ENCODE measurements at places on chromosomes 7 and 10.

DNA sequence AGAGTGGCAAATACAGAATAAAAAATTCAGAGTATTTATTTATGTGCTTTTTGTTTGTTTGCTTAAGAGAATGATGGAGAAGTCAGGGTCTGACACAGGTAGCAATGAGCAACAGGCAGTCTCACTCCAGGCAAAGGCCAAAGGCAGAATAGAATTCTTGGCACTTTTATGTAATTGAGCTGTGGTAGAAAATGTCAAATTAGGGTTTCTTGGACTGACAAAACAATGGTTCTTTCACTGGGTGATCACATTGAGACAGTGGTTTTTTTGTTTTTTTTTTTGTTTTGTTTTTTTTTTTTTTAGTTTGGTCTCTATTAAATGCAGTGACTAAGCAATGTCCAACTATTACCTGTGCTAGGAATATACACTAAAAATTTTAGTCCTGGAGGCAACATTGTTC lies 27.4 kb downstream of the POM121L12 start:
- no peak for DNase-seq

GRCh38 chr10:31581741-31582323 lies 262.8 kb downstream of the ZEB1 start:
- no peak for DNase-seq

- DNase-seq, result no peak
Measured at GRCh38 chr7:106515321-106515720, 145.6 kb downstream of the CCDC71L start.

GRCh38 chr7:70312336-70312735 lies 714.1 kb downstream of the AUTS2 start:
- no peak for DNase-seq

DNA sequence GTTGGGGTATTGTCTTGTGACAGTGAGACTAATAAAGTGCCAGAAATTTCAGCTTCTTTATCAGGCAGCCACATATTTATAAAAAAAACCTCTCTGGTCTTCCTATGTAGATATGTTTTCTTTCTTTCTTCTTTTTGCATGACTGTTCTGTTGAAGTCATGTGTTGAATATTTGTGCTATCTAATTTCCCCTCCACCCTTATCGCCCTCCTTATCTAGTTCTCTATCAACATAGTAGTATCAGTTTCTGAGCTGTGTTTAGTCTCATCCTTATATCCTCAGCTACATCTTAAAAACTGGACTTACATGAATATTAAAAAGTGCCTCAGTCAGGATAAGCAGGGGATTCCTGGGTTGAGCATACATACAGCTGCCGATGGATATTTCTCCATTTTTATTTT lies 53.9 kb downstream of the SEMA3D start:
- DNase-seq, result no peak

- DNase-seq, result no peak
Measured at GRCh38 chr10:23198610-23198939, 6.5 kb downstream of the PTF1A start.

- DNase-seq, result no peak
Measured at GRCh38 chr7:137018468-137018867, 150.0 kb downstream of the CHRM2 start.

DNA sequence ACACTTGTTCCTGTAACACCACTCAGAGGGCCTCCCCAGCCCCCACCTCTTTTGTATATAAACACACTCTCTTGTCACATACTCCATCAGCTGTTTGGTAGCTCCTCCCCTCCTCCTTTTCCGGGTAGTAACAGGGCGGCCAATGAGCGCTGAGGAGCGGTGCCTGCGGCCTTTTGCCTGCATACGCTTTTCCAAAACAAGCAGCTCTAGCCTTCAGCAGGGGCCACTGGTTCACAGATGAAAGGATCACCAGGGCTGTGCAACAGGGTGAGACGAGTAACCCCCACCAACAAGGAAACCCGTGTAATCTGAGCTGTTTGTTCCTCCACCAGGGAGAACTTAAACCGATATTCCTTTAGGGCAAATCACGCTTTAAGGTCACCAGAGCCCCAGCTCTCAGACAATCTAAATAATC lies 3.9 kb downstream of the UBE2H start:
- DNase-seq, result peak; percentile 80

DNA sequence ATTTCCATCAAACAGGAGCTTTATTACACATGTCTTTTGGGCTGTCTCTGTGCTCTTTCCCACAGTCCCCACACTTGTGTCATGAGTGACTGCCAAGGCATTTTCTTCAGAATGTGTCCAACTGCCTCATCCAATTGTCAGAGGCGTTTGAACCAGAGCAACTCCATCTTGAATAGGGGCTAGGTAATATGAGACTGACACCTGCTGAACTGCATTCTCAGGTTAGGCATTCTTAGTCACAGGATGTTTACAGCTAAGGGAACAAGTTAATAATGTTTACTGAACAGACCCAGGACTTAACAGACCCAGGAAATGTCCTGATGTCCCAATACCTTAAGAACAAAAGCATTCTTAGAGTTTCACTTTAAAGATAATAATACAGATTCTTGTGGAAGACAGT lies 595.5 kb downstream of the REEP3 start:
- DNase-seq, result no peak

DNA sequence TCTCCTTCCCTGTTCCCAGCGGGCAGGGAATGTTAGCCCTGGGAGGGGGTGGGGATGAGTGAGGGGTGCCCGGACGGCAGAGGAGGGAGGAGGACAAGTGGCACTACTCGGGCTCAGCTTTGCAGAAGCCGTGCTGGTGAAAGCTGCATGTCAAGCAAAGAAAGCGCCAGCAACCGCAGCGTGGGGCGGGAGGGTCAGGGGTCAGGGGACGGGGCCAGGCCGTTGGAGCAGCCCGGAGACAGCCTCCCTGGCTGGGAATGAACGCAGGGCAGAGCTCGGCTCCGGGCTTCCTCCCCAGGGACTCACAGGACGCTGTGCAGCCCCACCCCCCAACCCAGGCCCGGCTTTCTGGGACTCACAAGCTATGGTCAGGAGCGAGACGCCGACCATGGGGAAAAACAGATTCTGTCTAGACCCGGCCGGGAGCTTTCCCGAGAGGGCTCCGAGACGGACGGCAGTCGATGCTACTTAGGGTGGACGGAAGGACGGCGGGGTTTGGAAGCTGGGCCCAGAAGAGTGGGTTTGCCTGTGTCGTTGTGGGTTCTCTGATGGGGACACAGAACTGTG lies 113.4 kb downstream of the VIPR2 start:
- DNase-seq, result no peak

DNA sequence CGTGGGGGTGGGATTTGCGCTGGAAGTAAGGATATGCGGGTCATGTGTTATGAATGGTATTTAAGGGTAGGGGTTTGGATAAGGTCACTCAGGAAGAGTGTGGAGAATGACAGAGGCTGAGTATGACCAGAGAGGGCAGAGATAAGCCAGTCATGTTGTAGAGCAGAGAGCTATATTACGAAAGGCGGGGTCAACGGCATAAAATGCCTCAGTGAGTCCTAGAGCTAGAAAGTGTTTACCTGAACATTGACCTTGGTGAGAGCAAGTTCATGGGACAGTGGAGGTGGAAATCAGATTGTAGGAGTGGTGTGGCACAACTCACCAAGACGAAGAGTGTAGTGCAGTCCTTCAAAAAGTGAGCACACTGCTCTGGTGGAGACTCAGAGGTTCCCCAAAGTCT lies 13.8 kb downstream of the LMOD2 start:
- DNase-seq, result no peak

DNA sequence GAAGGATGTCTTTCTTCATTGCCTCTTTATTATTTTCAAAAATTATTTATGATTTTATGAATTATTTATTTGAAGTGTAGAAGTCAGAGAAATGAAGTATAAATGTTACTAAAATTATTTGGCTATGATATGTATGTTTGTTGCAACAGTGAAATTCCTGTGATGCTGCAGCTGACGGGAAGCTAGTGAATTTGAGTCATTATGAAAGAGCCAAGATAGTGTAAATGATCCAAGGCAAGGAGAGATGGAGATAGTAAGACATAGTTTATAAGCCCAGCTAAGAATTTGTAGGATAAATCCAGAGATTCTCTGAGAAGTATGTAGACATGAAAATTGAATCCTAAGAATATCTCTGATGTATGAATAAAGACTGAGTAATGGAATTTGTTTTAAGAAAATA lies 30.8 kb downstream of the CASD1 start:
- no peak for DNase-seq

DNA sequence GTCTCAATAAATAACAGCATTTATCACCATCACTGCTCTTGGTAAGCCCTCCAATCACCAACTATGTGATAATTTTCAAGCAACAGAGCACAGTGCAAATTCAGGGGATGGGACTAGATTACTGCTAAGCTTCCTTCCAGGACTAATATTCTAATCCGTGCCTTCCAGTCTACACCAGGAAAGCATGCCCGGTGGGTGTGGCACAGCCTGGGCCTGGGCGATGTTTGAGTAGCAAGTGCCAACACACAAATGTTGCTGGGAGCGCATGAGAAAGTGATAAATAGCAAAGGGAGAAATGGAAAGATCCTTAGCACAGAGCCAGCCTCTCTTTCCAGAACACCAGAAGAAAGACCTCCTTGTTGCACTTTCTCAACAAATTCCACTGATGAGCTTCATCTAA lies 13.5 kb upstream of the TM9SF3 start:
- DNase-seq, result no peak

DNA sequence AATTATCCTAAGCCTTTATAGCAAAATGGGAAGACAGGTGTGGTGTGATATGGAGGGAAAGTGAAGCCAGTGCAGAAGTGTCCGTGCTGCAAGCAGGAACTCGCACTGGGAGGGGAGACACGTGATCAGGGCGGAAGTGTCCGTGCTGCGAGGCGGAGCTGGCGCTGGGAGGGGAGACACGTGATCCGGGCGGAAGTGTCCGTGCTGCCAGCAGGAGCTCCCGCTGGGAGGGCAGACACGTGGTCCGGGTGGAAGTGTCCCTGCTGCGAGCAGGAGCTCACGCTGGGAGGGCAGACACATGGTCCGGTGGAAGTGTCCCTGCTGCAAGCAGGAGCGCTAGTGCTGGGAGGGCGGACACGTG lies 40.5 kb upstream of the PRKAR1B start:
- DNase-seq, result no peak

GRCh38 chr10:17703706-17704105 lies 48.3 kb upstream of the TMEM236 start:
- DNase-seq, result no peak

GRCh38 chr10:29784175-29784773 lies 149.5 kb upstream of the SVIL start:
- no peak for DNase-seq

GRCh38 chr7:698515-699475 lies 27.7 kb upstream of the DNAAF5 start:
- no peak for DNase-seq

DNA sequence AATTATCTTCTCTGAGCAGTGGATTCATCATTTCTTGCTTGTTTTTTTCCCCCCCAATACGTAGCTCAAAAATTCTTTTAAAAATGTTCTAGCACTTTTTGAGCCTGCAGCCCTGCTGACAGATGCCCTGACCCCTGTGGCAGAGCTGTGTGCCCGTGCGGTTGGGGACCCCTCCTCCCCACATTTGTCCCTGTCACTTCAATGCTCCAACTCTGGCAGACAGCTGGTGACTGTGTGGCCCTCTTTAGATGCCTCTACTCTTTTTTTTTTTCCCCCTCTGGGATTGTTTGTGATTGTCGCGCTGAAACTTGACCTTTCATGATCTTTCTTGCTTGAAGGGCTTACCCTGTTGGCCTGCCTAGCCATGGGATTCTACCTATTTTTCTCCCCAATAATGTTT lies 214.1 kb downstream of the TMEM178B start:
- no peak for DNase-seq

- no peak for DNase-seq
Measured at GRCh38 chr10:100883312-100883821, 29.4 kb upstream of the SLF2 start.

DNA sequence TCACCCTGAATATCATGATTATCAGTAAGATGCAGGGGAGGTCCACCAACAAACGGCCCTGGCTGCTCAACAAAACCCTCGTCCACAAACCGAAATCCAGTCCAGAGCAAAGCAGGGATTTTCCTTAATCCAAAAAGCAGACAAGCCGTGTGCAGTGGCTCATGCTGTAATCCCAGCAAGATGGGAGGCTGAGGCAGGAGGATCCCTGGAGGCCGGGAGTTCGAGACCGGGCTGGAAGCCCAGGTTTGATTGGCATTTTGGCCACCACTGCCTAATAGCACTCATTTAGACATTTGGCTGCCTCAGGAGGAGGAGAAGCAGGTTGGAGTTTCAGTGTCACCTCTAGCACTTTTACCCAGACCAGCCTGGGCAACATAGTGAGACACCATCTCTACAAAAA lies 562.0 kb upstream of the AUTS2 start:
- no peak for DNase-seq

DNA sequence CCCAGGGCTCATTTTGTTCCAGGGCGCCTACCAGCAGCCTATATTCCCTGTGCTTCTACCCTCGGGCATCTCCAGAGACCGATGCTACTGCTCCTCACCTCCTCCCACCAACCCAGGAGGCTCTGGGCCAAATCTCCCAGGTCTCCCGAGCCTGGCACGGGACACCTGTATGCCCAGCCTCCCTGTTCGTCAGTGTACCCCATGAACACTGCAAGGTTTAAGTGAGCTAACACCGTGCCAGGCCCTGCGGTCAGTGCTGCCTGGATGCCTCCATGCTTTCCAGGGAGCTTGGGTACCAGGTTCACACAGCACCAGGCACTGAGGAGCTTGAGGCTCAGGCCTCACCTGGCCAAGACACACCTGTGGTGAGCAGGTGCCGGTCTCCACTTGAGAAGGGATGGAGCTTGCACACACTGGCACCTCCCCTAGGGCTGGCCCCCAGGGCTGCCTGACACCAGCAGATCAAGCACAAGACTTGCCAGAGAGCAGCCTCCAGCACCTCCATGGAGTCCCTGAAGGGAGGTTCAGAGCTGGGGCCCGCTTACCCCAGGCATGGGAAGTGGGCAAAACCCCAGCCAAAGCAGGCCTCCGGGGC lies 80.3 kb downstream of the FAM53B start:
- peak; percentile 71 for DNase-seq

DNA sequence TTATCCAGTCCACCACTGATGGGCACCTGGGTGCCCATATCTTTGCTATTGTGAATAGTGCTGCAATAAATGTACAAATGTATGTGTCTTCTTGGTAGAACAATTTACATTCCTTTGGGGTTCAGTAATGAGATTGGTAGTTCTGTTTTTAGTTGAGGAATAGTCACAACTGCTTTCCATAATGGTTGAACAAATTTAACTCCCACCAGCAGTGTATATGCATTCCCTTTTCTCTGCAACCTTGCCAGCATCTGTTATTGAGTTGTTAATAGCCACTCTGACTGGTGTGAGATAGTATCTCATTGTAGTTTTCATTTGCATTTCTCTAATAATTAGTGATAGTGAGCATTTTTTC lies 27.8 kb downstream of the COA1 start:
- DNase-seq, result no peak

- DNase-seq, result peak; percentile 89
Measured at GRCh38 chr7:2190531-2190930, 42.2 kb downstream of the MAD1L1 start.

GRCh38 chr7:148620749-148621359 lies 30.3 kb downstream of the C7orf33 start:
- no peak for DNase-seq

- DNase-seq, result no peak
Measured at GRCh38 chr7:17325364-17325763, 26.9 kb downstream of the AHR start.

All from NCI-H510A (cell line).